Central memory CD4-positive, alpha-beta T cell (primary cell): ENCODE measurements at places on chromosomes 1 and 21.

DNA sequence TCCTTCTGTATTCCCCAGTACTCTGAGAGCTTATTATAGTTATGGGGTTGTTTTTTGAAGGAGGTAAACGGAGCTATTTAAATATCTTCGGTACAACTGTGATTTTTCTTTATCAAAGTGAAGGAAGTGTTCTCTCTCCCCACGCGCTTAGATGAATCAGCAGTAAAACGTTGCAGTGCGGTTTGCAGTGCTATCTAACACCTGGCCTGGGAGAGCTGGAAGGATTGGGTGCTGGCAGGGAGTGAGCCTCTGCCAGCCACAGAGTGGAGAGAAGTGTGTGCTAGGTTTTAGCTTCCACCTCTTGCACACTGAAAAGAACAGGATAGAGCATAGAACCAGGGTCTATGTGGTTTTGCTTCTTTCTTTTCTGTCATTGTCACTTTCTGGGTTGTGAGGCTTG lies 165.9 kb downstream of the SDCCAG8 start:
- DNase-seq, result peak; percentile 31

DNA sequence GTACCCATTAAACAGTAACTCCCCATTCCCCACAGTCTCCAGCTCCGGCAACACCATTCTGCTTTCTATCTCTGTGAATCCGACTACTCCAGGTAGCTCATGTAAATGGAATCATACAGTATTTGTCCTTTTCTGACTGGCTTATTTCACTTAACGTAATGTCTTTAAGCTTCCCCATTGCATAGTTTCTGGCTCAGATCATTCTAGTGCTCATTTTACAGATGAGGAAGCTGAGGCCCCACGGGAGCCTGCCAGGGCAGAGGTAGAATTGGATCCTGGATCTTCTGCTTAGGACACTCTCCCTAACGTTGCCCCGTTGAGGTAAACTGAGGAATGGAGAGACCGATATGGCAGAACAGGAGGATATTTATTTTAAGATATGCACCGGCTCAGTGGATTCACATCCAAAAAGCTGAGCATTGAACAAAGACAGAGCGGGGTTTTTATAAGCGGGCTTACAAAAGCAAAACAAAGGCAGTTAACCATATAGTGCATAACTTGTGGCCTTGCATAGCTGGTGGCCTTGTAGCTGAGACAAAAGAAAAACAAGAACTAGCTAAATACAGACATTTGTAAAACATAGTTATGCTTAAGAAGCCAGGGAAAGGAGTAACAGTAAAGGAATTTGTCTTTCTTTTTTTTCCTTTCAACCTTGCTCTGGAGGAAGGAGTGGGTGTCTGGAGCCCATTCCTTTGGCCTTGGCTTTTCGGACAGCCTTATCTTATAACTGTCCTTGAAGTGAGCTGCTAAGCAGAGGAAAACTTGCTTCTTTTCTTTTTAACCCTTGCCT lies 15.3 kb upstream of the KLHDC8A start:
- DNase-seq, result no peak

GRCh38 chr21:10627316-10627863 lies 106.0 kb downstream of the TPTE start:
- DNase-seq, result no peak

- no peak for DNase-seq
Measured at GRCh38 chr21:42269386-42269785, 45.8 kb downstream of the TFF3 start.

- DNase-seq, result peak; percentile 66
Measured at GRCh38 chr1:75723989-75724471, 479 bp upstream of the ACADM start.

- no peak for DNase-seq
Measured at GRCh38 chr1:51002516-51002915, 32.5 kb downstream of the CDKN2C start.

DNA sequence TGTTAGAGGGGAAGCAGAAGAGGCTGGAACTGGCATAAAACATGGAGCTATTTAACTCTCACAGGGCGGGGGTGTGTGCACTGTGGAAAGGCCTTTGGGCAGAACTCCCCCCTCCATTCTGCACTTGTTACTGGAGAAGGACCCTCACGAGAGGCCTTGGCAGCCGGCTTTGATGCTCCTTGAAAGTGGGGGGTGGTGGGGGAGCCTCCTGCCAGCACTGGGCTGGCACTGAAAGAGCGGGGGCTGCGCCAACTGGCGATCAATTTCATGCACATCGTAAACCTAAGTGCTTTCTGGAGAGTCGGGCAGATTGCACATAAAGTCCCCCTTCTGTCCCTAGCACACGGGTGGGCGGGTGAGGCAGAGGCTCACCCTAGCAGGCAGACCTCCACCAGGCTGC lies 28.9 kb downstream of the FOXO6 start:
- DNase-seq, result no peak

DNA sequence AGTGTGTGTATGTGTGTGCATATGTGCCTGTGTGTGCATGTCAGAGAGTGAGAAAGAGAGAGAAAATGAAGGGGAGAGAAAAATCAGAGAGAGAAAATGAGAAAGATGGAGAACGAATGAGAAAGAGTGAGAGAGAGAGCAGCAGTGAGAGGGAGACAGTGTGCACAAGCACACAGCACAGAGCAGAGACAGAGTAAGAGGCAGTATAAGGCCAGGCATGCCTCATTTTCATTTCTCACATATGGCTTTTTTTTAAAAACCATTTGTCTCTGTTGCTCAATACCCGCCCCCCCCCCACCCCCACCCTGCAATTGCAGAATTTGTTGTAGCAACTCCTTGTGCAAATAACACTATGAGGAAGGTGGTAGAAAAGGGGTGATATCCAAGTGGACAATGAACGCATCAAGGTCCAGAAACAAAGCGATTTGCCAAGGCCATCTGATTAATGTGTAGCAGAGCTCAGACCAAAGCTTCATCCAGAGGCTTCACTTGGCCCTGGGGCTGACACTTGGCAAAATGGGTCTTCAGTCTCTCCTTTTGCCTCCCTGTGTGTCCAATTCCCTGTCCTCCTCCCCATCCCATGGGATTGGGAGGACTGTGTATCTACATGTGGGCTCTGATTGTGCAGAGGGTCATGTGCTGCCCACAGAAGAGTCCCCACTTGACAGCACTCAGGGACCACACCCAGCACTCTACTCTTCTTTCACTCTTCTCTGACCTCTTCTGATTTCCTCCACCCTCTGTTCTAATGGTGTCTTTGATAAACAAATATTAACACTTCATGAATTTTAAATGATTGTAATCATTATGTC lies 38.9 kb upstream of the HSD3B1 start:
- DNase-seq, result no peak

DNA sequence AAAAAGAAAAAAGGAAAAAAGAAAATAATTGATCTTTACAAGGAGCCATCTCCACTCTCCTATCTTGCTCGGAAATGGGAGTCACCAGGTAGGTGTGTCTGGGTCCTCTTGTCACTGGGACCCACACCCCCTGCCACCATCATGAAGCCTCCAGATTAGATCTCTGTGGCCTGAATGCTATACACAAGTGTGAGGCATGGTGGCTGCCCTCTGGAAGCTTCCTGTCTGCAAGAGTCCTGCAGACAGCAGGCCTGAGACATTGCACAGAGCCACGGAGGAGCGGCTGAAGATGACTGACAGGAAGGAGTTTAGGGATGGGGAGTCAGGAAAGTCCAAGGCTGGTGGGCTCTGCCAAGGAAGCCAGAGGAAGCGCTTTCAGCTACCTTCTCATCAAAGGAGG lies 16.2 kb downstream of the CDK18 start:
- DNase-seq, result no peak

GRCh38 chr21:38170283-38170682 lies 86.5 kb upstream of the KCNJ15 start:
- no peak for DNase-seq

- DNase-seq, result no peak
Measured at GRCh38 chr1:94734963-94735901, 84.9 kb upstream of the SLC44A3 start.

DNA sequence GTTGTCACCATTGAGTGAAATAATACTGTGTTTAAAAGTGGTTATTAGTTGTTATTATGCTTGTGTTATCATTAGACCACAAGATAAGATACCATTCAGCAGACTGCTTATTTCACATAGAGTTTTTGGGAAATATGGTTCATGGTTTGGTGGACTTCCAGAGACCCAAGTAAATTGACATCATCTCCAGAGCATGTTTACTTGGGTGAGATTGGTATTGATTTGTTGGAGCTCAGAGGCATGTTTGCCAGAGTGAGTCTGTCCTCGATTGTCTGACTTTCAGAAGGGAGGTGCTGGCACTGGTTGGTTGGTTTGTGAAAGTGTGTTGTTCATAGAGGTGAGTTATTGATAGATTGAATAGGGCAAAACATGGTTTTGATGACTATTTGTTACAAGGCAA lies 291.4 kb downstream of the TGFB2 start:
- no peak for DNase-seq

DNA sequence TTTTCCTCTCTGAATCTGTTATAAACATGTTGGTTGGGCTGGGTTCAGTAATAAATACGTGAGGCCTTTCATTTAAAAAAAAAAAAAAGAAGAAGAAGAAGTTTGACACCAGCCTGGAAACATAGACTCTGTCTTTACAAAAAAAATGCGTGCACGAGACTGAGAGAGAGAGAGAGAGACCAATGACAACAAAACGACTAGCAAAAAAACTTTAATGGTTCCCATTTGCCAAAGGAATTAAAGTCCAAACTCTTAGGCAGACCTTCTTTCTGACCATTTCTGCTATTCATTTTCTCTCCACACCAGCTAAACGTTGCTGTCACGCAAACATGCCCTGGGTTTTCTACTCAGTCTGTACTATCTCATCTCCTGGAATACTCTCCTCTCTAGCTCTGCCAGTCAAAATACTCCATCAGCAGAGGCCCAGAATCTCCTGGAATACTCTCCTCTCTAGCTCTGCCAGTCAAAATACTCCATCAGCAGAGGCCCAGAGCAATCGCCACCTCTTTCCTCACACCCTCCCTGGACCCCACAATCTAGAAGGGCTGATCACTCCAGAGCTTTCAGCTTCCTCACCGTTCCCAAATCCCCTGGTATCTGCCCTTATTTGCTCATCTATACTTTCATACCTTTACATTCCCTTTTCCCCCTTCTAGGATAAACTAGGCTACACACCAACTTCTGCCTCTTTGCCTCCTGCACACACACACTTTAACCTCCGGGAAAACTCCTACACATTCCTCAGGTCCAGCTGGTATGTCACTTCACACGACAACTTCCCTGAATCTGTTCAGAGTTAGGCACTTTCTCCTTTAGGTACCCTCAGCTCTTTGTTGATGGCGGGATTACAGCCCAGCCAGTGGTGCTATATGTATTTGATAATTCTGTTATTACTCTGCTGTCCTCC lies 100.0 kb downstream of the CDC7 start:
- no peak for DNase-seq

DNA sequence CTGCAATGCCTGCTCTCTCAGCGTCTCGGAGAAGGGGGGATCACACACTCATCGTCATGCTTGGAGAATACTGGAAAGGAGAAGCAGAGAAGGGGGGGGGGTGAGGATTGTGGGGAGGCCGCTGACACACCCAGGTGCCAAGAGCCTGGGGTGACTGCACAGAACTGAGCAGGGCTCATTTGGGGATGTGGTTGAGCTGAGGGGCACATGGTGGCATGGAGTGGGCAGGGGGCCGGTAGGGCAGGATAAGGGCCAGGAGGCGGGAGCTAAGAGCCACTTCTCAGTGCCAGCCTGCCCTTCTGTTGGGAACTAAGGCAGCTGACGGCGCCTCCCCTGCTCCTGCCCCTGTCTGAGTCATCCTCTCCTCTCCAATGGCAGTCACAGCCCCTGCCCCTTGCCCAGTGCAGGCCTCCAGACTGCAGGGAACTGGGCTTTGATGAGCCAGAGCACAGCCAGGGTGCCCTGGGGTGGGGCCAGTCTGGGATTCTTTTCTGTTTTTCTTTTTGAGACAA lies 27.2 kb downstream of the MRPL37 start:
- DNase-seq, result no peak

DNA sequence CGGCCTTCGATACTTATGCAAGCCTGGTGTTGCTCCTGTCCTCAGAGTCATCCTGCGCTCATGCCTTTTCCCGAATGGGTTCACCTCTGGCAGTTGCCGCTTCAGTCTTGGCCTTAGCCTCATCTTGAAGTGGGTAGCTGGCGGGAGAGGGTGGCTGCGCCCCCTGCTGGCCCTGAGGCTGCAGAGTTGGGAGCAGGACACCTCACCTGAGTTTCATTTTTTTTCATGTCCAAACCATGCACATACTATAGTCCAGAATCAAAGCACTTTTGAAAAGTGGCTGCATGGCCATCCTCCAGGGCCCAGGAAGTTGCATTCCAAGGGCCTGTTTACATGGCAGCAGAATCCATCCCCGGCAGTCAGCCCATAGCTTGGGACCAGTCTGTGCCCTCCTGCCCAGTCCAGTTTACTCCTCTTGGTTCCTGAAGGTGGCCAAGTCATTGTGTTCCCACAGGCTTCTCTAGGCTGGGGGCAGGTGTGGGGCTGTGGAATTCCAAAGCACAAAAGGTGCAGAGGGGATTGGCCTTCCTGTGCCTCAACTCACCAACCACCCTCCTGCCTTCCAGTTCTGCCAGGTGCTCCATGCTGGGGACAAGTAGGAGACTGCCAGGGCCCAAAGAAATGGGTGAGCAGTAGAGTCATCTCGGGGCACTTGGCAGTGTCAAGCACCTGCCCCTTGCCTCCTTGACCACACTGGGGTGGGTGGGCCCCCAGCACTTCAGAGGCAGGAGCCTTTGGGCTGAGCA lies 44.0 kb downstream of the YARS1 start:
- DNase-seq, result peak; percentile 64

DNA sequence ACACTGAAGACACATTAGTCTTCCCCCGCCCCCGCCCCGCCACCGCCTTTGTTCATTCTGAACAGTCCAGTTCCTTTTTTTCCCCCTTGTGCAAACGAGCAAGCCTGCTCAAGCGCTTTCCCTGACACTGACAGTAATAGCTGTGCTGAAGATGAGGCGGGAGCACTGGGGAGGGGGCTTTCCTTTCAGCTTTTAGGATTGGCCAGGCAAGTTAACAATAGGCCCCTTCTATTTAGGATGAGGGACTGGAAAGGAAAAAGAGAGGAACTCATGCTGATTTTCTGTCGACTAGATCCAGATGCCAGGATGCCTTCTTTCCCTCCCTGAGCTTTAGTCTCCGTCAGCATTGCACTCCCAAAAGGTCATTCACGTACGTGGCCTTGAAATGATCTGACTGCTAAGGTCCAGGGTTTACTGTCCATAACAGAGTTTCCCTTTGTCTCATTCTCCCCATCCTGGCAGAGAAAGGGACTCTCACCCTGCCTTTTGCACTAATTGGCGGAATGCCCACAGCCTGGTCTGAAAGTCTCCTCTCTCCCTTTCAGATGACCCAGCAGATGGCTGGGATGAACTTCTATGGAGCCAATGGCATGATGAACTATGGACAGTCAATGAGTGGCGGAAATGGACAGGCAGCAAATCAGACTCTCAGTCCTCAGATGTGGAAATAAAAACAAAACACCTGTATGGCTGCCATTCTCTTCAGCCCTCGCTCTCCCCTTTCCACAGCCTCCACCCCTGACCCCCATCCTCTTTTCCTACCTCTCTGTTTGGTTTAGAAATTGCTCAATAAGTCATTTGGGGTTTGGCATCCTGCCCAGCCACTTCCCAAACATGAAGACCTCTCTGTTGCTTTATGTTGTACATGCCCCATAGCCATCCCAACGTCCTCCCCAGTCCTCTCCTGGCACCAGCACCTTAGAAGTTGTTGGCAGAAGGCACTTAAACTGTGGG lies 28.6 kb upstream of the ZFP69B start:
- DNase-seq, result no peak

- no peak for DNase-seq
Measured at GRCh38 chr1:231839999-231840398, 213.4 kb downstream of the DISC1 start.

- no peak for DNase-seq
Measured at GRCh38 chr1:207103892-207104373, at the start of gene C4BPA. C4BPA (plus strand) TSS chr1:207104233; CDS start chr1:207113026, 8,793 bp downstream.

GRCh38 chr1:20867847-20868246 lies 80.7 kb upstream of the HP1BP3 start:
- no peak for DNase-seq

GRCh38 chr1:100230765-100231164 lies 18.9 kb downstream of the DBT start:
- DNase-seq, result no peak
